ENCODE measurements at places on chromosomes 5 and 9.

DNA sequence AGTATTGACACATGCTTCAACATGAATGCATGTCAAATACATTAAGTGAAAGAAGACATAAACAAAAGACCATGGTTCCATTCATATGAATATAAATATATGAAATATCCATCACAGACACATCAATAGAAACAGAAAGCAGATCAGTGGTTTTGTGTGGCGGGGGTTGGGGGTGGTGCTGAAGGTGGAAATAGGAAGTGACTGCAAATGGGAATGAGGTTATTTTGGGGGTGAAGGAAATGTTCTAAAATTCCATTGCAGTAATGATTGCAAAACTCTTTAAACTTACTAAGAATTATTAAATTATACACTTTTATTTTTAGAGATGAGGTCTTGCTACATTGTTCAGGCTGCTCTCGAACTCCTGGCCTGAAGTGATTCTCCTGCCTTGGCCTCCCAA is 28.7 kb downstream of the TAF1L start:
- DNase-seq = no peak

- DNase-seq = no peak
Observed at GRCh38 chr5:6359555-6360322, 18.6 kb downstream of the MED10 start.

GRCh38 chr5:32767948-32768467 is 56.9 kb downstream of the NPR3 start:
- no peak for DNase-seq

- no peak for DNase-seq
Observed at GRCh38 chr9:124521142-124521541, 13.9 kb upstream of the NR5A1 start.

DNA sequence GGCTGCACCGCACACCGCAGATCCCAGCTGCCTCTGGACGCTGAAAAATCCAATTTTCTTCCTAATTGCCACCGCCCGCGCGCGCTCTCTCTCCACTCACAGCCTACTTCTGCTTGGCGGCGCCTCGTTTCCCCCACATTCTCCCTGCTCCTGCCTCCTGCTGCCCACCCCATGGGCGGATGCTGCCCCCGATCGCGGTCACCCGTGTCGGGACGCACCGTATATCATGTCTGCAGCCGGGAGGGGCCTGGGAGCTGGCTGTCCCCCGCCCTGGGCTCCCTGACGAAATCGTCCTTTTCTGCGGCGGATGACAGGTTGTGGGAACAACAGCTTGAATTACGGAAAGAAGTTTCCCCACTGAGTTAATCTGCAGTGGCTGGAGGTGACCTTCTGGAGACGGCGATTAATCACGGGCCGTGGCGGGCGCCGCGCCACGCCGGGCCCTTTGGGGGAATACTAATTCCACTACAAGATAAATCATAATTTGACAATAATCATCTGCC is 36.3 kb upstream of the PSD2 start:
- DNase-seq = no peak

DNA sequence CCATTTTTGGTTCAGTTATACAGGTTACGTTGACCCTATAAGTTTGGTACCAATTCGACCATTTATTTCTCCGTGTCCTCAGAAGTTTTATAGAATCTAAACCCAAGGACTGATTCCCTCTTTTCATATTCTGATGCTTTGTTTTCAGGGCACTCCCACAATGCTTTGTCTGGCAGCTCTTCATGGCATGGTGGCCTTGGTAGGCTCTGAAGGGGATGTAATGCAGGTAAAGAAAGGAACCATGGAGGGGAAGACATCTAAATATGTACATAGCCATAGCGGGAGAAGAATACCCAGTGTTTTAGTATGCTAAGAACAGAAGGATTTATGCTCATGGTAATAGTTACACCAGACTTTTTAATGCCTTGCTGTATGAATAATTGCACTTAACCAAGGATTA is 82.7 kb downstream of the HACD4 start:
- DNase-seq = no peak
